ENCODE measurements at places on chromosomes 1 and 21.

DNA sequence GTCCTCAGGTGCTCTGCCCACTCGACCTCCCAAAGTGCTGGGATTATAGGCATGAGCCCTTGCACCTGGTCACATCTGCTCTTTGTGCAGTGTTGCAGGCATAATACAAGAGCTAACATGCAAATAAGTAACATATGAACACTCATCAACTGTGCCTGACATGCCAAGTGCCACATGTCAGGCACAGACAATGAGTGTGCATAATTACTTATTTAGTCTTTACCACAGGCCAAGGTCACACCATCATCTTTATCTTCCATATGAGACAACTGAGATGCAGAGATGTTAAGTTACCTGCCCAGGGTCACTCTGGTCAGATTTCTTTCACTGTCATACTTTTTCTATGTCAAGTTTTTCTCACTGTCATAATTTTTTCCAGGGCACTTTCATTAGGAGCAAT is 126.1 kb downstream of the PPIAL4G start:
- DNase-seq = no peak

- no peak for DNase-seq
Measured at GRCh38 chr1:54919367-54920359, 32.7 kb upstream of the DHCR24 start.

- peak; percentile 52 for DNase-seq
Measured at GRCh38 chr1:90114521-90115141, 119.7 kb downstream of the ZNF326 start.

DNA sequence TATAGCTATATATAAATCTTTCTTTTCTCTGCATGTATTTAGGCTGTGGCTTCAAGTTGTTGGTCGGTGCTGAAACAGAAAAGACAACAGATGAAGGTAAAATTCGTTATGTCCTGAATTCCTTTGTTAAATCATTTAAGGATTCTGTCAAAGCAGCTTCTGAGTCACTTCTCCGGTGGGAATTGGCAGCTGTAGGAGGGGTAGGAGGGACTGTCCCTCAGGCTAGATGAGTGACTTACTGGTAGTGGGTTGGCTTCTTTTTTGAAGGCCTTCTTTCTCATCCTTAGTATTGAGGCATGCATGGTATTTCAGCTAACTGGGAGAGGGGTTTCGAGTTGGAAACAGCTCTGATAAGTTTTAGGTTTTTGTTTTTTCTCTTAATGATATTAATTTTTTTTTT is 22.1 kb upstream of the NEXN start:
- DNase-seq = no peak

- no peak for DNase-seq
Measured at GRCh38 chr1:230851291-230851691, 17.0 kb downstream of the C1orf198 start.

GRCh38 chr1:198072177-198072576 is 84.6 kb upstream of the NEK7 start:
- DNase-seq = no peak

- no peak for DNase-seq
Measured at GRCh38 chr1:177937931-177938330, 31.9 kb downstream of the SEC16B start.

DNA sequence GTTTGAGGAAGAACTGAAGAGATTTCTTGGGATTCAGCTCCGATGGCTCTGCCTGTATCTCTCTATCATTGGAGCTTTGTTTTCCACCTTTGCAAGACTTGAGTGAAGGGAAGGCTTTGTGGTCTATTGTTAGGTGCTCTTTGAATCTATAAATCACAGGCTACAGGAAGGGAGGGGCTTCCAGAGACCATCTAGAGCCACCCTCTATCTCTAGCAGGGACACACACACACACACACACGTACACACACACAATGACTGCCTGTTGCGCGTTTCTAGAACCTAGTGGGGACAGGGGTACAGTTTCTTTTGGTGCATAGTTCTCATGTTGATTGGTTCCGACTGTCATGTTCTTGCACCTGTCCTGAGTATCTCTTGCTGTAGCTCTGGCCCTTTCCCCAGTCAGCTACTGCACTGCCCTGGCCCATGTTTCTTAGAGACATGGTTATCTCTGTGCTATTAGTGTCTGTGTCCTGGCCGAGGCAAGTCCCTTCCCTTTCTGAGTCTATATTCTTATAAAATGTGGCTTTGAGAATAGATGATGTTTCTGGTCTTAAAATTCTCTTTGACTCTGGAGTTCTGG is 60.7 kb downstream of the MAN1C1 start:
- no peak for DNase-seq

DNA sequence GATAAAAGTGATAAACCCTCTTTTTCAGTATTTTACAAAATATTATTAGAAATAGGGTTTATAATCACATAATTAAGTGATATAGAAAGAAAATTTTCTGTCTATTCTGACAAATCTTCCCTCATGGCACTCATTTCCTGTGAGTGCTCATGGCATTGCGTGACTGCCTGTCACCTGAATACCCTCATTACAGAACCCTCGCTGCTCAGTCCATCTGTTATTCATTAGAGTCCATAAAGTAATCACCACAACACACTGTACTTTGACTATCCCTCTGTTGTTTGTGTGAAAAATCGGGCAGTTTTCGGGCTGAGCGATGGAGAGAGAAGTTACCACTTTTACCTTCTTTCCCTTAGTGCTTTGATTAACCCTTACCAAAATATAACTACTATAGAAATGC is 100.4 kb upstream of the BRINP3 start:
- DNase-seq = no peak

- DNase-seq = no peak
Measured at GRCh38 chr21:44431300-44431699, 24.0 kb upstream of the LRRC3 start.

DNA sequence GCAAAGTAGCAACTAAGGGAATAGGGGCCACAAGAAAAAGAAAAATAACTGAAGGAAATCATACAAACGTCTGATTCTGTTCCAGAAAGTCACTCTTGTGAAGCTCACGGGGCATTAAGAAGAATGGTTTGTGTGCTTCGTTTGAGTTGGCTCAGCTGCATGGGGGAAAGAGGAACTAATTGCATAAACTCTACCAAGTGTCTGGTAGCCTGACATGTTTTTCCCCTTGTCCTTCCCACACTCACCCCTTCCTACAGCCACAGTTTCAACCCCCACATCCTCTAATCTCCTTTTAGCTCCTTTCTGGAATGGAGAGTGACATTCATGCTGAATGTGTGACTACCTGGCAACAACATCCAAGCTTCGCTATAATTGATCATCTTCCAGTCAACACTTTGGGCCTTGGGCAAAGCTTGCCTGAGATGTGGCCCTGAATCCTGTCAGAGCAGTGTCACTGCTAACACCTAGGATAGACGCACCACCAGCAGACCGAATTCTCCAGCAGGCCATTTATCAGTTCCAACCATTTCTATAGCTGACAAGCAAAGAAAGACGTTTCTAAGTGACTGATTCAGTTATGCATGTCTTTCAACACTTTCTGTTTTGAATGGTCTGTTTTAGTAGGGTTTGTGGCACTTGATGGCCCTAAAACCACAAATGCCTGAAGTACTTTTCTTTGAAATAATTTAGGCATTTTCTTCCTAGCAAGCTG is 439.6 kb downstream of the TTLL7 start:
- no peak for DNase-seq

DNA sequence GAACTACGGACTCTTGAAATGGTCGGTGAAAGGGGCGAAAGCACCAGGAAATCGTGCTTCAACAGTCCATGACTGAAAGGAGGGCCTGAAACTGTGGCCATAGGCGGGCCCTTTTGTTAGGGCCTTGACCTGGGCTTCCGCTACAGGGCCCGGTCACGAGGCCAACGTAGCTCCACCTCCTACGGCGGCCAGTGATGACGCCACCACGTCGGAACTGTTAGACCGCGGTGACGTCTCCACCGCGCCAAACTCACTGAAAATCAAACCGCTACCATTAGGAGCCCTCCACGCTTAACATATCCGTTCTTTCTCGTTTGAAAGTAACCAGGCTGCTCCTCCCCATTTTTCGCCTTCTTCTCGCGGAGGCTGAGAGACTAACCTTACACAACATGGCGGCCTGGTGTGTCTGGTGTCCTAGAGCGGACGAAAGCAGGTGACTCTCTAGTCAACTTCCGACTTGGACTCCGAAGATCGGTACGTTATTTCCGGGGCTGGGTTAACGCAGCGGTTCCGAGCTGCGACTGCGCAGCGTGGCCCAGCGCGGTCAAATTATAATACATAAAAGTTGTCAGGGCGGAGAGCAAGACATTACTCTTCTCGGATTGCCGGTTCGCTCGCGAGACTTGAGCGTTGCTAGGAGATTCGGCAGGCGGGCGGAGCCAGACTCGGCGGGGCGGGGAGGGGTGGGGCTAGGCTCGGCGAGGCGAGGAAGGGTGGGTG is 371 bp upstream of the CACYBP start:
- DNase-seq = peak; percentile 99

- no peak for DNase-seq
Measured at GRCh38 chr1:117622726-117623125, 16.9 kb downstream of the TENT5C start.

GRCh38 chr1:71561206-71561605 is 480.4 kb upstream of the ZRANB2 start:
- no peak for DNase-seq

DNA sequence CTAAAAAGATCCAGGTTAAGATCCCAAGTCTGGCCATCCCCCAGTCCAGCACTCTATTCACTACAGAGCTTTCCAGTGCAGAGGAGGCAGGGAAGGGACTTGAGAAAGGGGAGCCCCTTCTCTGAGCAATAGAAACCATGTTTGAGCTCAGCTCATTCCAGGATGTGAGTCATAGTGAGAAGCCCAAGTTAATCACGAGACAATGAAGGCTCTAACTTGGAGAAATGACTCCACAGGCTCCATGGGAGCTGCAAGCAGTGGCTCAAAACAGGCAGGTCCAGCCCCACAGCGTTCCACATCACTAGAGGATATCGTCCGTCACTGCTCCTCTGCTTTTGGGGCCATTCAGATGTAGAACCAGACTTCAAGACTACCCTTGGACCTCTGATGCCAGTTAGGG is 59.1 kb downstream of the CAMK2N1 start:
- DNase-seq = no peak

DNA sequence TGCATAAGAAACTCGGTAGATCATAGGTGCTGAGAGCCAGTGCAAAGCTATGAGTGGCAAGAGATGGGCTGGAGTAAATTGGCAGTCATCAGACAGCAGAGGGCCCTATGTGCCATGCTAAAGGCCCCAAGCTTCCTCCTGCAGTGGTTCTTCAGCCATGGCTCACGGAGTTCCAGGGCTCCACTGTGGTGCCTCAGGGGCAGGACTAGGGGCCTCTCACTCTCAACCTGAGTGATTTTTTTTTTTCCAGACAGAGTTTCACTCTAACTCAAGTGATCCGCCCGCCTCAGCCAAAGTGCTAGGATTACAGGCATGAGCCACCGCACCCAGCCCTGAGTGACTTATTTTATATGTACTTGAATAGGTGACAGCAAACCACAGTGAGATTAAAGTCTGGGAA is 10.4 kb upstream of the GJA8 start:
- no peak for DNase-seq

DNA sequence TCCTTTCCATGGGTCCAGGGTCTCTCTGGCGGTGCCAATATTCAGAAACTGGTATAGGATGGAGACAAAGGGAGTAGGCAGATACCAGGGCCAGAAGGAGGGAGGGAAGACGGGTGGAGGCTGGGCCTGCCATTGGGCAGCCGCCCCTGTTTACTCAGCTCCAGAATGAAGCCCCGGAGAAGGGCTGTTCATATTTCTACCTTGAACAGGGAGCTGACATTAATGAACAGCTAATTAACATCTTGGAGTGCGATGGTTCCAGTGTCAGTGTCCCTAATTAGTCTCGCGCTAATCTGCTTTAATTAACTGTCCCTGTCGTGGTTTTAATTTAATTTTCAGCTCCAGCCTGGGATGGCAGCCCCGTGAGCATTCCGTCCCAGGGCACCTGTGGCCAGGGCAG is 113.8 kb downstream of the EPHB2 start:
- DNase-seq = no peak

GRCh38 chr1:46622344-46622743 is 5.7 kb upstream of the MOB3C start:
- peak; percentile 62 for DNase-seq

DNA sequence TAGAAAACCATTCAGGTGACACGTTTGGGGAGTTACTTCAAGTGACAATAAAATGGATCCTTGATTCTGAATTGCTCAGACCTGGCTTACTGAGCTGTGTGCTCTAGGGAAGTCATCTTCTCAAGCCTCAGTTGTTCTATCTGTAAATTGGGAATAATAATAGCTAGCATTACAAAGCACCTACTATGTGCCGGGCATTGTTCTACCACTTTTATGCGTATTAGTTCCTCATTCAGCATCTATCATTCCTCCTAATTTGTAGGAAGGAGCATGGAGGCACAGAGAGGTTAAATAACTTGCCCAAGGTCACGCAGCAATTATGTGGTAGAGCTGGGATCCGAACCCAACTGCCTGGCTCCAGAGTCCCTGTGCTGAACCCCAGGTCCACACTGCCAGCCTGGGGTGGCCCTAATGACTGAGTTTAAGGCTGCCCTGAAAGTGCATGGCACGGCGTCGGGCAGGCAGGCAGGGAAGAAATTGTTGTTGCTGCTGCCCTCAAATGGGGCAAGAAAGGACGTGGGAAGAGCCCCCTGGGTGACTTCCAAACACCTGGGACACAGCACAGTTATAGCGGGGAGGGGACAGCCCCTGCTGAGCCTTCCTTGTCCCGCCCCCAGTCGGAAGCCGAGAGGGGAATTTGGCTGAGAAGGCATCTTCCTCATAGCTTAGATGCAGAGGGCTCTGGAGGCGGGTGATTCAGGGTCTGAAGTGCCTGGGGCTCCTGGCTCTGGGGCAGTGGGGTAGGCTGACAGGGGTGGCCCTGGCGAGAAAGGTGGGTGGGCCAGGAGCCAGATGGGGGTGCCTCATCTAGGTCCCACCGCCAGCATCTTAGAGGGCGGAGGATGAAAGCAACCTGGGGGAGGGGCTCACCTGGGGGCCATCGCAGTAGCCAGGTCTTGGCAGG is 86.5 kb upstream of the IFFO2 start:
- DNase-seq = peak; percentile 50

- DNase-seq = peak; percentile 69
Measured at GRCh38 chr1:247639381-247639981, 34.1 kb downstream of the OR2G3 start.

DNA sequence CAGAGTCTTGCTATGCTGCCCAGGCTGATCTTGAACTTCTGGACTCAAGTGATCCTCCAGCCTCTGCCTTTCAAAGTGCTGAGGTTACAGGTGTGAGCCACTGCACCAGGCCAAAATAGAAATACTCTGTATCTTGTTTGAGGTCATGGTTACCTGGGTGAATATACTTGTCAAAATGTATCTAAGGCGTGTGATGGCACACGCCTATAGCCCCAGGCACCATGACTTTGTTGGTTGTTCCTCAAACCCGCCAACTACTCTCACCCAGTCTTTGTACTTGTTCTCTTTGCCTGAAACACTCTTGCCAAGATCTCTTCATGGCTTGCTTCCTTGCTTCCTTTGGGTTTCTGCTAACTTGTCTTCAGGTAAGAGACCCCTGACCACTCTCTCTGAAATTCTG is 38.0 kb upstream of the RGS5 start:
- DNase-seq = no peak

GRCh38 chr1:109846162-109846561 is 64.5 kb upstream of the CSF1 start:
- DNase-seq = no peak

All from inflammatory macrophage (primary cell).